Mammary epithelial cell (primary cell): ENCODE measurements at places on chromosomes 6 and 20. TPM values are rescaled to one million over a fixed set of nuclear protein-coding genes. Genes with fewer than 3 reads are reported as not detected.

MAN1A1 gene
- polyA plus RNA-seq, result 3.4 TPM

SLC13A3 gene
- 1.8 TPM for polyA plus RNA-seq

RBBP8NL gene
- 0.03 TPM for polyA plus RNA-seq

APOBEC2 gene
- polyA plus RNA-seq, result not detected

SLCO4A1 gene
- polyA plus RNA-seq, result 0.99 TPM

MOG gene
- polyA plus RNA-seq, result not detected

FERMT1 gene
- polyA plus RNA-seq, result 204 TPM

CALHM5 gene
- polyA plus RNA-seq, result 0.19 TPM

TP53TG5 gene
- not detected for polyA plus RNA-seq

SIRPB2 gene
- polyA plus RNA-seq, result 2.4 TPM

RAB44 gene
- polyA plus RNA-seq, result 0.02 TPM

CYP39A1 gene
- 0.65 TPM for polyA plus RNA-seq

CTSA gene
- polyA plus RNA-seq, result 96.7 TPM

TBCC gene
- polyA plus RNA-seq, result 15.4 TPM

GLP1R gene
- polyA plus RNA-seq, result not detected

EYS gene
- polyA plus RNA-seq, result 0.14 TPM

KCNK16 gene
- not detected for polyA plus RNA-seq

CYP21A2 gene
- polyA plus RNA-seq, result not detected

RALY gene
- polyA plus RNA-seq, result 112 TPM
